Astrocyte (in vitro differentiated cells and primary cell): ENCODE measurements at places on chromosomes 7 and 10.
A peak's percentile ranks its signal among the peaks of the same experiment; 100 is the strongest.

DNA sequence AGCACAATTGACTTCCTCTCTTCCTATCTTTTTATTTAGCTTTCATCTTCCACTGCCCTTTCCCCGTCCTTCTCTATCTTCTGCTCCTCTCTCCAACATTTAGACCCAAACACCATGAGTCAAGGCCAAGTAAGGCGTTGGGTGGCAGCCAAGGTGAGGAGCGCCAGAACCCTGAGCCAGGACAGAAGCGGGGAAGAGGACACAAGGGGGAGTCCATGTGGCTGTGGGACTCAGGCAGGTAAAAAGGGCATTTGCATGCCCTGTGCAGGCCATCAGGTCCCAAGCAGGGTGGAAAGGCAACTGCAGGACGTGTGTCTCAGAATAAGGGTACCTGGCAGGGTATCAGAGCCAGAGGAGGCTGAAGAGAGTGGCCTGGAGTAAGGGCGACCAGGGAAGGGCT, 192.4 kb upstream of the PFKP start:
- DNase-seq = no peak

DNA sequence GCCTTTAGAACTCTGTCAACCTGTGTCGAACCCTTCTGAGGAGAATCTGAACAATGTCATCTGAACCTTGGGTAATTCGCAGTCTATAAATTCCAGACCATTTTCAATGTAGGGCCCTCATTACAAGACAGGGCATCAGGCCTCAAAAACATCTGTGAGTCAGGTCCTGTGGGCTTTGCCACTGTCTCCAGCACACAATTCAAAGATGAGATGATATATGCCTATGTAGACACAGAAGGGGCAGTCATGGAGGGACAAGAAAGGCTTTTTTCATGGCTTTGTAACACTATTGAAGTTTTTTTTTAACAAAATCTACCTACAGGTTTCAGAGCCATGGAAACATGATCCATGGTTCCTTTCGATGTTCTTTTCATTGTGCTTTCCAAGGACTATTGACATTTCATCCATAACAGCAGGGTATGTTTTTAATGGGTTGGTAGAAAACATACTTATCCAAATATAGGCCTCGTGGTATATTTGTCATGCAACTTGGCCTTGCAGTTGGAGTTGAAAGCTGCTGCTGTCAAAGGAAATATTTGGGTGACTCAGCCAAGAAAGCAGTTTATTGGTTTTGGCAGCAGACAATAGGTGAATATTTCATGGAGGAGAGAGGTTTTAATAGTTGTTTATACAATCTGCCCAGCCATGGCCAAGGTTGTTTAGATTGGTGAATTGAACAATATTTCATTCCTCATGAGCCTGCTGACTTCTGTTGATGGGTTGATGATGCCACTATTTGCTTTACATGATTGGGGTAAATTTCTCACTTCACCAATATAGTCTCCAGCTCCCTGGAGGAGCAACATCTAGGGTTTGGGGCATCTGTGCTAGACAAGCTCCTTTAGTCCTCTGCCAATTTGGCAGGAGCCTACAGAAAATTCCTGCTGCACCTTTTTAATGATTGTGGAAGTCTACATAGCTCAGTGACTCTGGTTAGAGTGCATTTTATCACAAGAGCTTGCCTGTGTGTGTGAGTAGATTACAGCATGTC, 158.4 kb upstream of the TMEM72 start:
- DNase-seq = peak; percentile 100

- DNase-seq = peak; percentile 13
Observed at GRCh38 chr7:80183900-80184685, 49.5 kb downstream of the GNAI1 start.

- DNase-seq = peak; percentile 61
Observed at GRCh38 chr7:7977774-7978173, 9.2 kb downstream of the GLCCI1 start.

DNA sequence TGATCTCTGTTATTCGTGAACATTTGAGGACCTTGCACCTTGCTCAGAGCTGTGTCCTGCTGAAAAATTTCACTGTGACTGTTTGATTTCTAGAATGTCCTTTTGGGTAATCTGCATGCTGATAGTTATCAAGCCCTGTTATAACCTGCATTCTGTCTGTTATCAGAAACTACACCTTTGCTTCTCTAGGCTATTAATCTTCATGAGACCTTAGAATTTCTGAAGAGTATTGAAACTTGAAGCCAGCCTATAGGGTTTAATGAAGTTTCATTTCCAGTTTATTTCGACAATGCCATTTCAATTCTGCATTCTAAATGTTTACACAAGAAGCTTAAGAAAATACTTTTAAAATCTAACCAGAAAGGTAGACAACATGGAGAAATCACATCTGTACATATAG, 856.2 kb downstream of the SORCS1 start:
- no peak for DNase-seq

DNA sequence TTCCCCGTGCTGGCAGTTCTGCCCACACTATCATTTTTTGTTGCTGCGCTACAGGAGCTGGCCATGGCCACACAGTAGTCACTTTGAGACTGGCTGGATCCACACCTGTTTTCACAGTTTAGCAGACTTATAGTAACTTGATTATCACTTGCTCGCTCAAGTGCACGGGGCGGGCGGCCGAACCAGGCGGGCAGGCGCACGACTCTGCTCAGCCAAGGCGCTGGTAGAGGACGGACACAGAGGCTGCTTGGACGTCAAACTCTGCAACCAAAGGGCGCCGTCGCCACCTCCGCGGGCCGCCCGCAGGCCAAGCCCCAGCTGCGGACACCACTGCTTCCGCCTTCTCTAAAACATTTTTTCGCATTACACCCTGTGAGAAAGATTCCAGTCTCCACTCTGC, 38.4 kb upstream of the PHYHIPL start:
- DNase-seq = no peak

GRCh38 chr7:55526329-55526728, 46.0 kb downstream of the VOPP1 start:
- DNase-seq = no peak

DNA sequence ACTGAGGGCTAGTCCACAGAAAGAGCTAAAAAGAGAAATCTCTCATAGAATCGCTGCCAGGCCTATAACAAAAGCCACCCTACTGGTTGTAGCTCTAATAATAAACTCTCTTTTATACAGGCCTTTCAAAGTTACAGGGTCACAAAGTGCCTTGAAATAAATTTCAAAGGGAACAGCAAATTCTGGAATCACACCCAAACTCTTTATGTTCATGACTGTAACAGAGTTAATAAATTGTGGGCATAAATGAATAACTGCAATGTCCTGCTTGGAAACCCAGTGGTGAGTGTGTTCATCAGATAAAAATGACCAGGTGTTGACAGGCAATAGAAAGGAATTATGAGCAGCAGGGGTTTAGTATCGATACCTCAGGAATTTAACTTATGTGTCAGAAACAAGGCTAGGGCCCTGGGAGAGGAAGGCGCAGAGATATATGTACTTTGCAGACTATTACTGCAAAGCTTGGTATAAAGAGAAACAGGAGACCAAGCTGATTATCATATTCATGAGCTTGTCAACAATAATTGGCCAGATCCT, 9.3 kb downstream of the CDC14C start:
- DNase-seq = no peak
